ENCODE measurements at places on chromosomes 1 and 21.

DNA sequence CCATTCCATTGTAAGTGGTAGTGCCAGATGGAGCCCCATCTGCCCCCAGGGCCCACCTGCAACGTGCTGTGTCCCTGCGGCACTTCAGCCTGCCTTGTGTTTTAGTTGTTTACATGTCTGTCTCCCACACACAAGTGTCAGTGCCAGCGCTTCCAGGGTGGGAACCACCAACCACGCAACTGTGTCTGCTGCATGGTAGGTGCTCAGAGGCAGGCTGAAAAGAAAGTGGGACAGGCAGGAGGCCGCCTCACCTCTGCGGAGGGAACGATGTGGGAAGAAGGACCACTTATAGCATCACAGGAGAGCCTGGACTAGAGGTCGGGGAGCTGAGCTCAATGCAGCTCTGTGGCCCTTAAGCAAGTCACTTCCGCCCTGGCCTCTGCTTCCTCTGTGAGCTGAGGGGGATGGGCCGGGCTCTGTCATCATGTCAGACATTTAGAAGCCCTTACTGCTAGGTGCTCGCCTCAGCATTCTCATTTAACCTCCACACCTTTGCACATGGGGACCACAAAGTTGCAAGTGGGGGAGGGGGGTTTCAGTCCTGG lies 17.9 kb downstream of the SLC9A1 start:
- DNase-seq: peak; percentile 79

- DNase-seq: no peak
Observed at GRCh38 chr1:45796381-45796780, 7.0 kb upstream of the MAST2 start.

DNA sequence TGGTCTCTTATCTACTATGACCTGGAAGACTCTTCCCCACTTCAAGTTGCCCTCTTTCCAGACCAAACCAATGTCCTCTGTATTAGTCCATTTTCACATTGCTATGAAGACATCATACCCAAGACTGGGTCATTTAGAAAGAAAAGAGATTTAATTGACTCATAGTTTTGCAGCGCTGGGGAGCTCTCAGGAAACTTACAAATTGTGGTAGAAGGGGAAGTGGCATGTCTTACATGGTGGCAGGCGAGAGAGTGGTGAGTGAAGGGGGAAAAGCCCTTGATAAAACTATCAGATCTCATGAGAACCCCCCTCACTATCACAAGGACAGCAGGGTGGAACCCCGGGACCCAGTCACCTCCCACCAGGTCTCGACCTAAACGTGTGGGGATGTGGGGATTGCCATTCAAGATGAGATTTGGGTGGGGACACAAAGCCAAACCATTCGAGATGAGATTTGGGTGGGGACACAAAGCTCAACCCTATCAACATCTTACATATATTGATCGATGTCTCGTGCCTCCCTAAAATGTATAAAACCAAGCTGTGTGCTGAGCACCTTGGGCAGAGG lies 14.2 kb upstream of the AGPAT3 start:
- no peak for DNase-seq

DNA sequence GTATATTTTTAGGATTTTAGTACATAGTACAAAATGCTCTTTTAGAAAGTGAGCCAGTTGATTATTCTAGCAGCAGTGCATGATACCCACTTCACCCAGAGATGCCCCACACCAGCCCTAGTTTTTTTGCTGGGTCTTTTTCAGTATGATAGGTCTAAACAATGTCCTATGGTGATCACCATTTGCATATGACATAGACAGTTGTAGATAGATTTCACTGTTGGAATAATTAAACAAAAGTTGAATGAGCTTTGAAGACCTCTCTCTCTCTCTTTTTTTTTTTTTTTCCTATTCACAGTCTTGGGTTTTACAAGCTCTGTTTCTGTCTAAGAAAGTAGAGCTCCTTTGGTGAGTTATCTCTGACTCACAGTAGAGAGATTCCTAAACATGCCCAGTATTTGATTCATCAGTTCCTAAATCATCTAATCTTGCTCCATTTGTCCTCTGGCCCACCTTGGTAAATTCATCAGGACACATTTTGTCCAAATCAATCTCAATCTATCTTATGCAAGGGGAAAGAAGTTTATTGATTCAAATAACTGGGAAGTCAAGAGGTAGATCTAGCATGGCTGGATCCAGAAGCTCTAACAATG lies 44.7 kb upstream of the VAV3 start:
- no peak for DNase-seq

DNA sequence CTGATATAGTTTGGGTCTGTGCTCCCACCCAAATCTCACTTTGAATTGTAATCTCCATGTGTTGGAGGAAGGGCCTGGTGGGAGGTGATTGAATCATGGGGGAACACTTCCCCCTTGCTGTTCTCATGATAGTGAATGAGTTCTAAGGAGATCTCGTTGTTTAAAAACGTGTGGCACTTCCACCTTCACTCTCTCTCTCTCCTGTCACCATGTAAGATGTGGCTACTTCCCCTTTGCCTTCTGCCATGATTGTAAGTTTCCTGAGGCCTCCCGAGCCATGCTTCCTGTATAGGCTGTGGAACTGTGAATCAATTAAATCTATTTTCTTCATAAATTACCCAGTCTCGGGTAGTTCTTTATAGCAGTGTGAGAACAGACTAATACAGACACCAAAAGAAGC lies 40.4 kb downstream of the FRRS1 start:
- DNase-seq: no peak

DNA sequence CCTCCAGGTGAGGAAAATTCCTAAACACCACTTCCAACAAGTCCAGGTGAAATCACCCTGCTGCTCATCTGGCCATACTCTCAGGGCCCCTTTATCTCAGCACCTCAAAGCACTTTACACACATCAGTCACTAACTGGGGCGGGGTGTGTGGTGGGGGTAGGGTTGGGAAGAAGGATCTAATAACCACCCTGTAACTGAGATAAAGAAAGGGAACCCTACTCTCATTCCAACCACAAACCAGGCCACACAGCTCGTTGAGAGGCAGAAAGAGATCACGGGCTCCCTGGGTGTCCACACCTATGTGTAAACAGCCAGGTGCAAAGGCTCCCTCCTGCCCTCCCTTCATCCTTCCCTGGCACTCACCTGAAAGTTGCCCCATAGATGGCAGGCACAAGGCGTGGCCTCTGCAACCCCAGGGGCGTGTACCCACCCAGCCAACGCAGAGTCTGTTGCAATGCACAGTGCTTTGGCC lies 20.4 kb downstream of the GPR161 start:
- DNase-seq: no peak

DNA sequence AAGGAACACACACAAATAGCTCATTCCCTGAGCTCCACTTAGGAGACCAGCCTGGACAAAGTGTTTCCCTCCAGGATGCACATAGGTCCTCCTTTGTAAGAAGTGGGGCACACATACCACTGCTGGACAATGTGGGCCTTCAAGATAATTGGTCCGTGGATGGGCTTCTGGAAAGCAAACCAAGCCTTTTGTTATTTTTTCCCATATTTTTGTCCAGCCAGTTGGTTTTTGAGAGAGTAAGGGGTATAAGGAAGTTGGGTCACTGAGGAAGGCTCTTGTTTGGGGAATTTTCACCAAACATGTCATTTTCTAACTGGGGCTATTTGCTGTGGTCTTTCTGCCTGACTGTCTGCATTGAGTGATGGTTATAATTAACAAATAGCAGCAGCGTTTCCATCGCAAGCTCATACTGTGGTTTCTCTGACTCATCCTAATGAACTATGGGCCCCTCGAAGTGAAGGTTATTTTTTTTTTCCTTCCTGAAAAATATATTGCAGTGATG lies 306.3 kb upstream of the DUSP10 start:
- DNase-seq: no peak

- DNase-seq: no peak
Observed at GRCh38 chr1:43687301-43688108, 19.8 kb upstream of the ST3GAL3 start.

GRCh38 chr1:65467536-65467935 lies 47.1 kb downstream of the LEPR start:
- DNase-seq: no peak

DNA sequence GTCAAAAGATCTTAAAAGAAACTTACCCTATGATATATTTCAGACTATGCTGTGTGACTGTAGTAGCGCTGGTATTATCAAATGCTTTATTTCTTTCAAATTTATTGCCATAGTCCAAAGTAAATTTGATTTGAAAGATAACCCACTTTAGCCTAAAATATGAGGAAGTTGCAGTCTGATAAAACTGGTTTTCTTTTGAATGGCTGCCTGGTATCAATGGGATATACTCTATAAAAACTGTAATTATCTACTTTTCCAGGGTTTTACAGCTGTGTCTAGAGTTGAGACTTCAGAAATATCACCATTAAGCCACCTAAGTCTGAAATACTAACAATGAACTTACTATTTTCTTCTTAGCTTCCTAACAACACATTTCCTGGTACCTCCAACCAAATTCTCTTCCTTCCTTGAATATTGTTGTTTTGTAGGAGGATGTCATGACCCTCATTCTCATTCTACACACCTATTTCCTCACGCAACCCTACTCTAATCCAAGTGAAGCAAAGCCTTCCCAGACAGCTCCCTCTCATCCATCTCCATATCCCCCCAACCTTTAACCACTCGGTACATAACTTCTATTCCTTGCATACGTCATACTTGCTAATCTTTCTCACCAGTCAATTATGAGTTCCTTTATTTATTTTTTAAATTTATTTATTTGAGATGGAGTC lies 17.0 kb downstream of the KDM5B start:
- no peak for DNase-seq

- DNase-seq: no peak
Observed at GRCh38 chr1:36148821-36149236, 457 bp downstream of the TRAPPC3 start.
